Stimulated activated CD4-positive, alpha-beta T cell treated with anti-CD3 and anti-CD28 coated beads, Interleukin-2, amount 100 ng/mL, for 24 hours (primary cell): ENCODE measurements at places on chromosomes 6 and 20.
A peak's percentile ranks its signal among the peaks of the same experiment; 100 is the strongest.

GRCh38 chr6:47221565-47221964 lies 88.1 kb downstream of the TNFRSF21 start:
- DNase-seq: no peak

- DNase-seq: no peak
Observed at GRCh38 chr20:32447136-32448027, 89.3 kb downstream of the ASXL1 start.

DNA sequence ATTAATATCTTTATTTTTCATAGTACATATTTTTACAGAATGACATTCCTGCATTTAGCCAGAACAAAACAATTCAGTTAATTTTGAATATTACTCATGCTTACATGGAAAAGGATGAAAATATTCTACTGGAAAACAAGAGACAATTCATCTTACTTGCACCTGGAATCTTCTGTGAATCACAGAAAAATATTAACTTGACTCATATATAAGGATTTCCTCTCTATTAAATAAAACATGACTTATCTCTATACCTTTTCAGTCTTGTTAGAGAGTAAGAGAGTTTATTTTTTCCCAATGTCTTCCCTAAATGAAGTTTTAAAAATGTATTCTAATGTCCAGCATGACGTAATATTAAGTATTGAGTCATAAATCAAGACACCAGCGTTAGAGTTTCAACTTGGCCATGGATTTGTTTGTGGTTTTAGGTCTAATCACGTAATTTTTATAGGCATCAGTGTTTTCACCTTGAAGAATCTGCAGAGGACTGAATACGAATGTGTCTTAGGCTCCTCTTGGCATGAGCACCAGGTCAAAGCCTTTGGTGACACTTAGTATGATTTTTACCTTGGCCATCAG lies 445.1 kb upstream of the JAG1 start:
- no peak for DNase-seq

GRCh38 chr6:26205625-26206574 lies 118.7 kb downstream of the HFE start:
- DNase-seq: no peak

- DNase-seq: peak; percentile 82
Observed at GRCh38 chr20:50153500-50154377, at the start of gene PEDS1. Gene PEDS1 (minus strand): TSS chr20:50153723. CDS start chr20:50153637, 86 bp downstream.

- no peak for DNase-seq
Observed at GRCh38 chr20:39699166-39699725, 737.1 kb downstream of the DHX35 start.

DNA sequence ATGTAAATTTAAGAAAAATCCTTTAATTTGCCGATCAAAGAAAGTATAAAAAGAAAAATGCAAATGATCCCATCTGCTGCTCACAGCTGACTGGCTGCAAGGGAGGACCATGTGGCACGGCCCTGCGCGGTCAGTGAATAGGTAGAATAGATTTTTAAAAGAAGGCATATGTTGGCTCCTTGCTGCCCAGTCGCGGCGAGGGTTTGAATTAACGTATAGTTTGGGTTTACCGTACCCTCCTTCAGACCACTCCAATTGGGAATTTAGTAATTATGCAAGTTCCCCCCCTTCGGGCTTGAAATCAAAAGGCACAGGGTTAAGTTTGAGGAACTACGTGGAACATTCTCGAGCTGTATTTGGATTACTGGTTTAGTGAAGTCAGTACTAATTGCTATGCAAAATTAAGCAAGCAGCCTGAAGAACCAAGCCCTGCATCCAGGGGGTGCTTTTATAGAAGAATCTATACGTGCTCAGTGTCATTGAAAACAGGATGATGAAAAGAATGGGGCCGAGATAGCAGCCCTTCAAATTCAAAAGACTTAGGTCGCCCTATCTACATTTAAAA lies 1.1 kb upstream of the BEND3 start:
- peak; percentile 18 for DNase-seq

GRCh38 chr20:63697357-63697867 lies 960 bp downstream of the TNFRSF6B start:
- DNase-seq: no peak

DNA sequence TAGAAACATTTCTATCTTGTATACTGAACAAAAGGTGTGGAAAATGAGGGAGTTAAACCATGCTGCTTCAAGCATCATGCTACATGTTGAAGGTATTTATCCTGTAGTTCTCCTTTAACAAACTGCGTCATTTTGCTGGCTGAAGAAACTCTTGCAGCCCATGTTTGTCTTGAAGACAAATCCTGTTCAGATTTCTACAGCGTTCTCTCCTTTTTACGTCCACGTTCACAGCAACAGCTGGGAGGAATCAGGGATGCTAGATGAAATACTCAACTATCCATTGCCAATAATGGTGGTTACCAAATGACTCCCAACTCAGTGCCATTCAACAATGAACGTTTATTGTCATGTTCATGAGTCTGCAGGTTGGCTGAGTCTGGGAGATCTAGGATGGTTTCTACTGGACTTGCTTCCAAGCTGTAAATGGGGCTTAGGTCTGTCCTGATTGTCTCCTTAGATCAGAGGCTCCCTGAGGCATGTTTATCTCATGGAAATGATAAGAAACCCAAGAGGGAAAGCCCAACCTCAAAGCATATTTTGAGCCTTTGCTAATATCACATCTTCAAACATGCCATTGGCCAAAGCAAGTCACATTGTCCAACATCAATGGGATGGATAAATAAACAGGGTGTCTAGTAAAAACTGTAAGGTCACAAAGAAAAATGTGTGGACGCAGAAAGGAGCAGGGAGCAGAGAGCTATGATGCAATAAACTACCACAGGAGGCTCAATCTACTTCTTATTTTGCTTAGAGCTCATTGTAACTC lies 2.7 kb upstream of the PLCB1 start:
- no peak for DNase-seq

- no peak for DNase-seq
Observed at GRCh38 chr6:146868671-146869209, 270.0 kb downstream of the ADGB start.

GRCh38 chr6:138862456-138862855 lies 66.6 kb downstream of the ECT2L start:
- no peak for DNase-seq

GRCh38 chr6:56772737-56773184 lies 130.1 kb upstream of the DST start:
- no peak for DNase-seq

- no peak for DNase-seq
Observed at GRCh38 chr6:70303034-70303525, at the start of gene COL9A1. Gene COL9A1 (minus strand): TSS chr6:70303084. CDS start chr6:70302924, 160 bp downstream.

DNA sequence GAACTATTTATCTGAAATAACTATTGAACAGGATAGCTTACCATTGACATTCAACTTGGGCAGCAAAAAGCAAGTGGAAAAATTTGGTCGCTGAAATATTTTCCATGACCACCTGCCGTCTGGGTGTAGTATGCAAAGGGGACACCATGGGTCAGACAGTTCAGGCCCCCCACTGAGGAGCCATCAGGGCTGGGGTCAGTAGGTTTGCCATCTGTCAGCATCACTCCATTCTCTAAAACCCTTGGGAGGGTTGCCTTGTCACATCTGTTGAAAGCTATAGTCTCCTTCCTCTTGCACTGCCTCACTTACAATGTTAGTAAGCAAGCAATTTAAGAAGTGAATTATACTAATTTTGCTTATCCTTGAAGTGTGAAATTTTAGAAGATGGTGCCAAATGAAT lies 44.9 kb downstream of the NRN1 start:
- no peak for DNase-seq

DNA sequence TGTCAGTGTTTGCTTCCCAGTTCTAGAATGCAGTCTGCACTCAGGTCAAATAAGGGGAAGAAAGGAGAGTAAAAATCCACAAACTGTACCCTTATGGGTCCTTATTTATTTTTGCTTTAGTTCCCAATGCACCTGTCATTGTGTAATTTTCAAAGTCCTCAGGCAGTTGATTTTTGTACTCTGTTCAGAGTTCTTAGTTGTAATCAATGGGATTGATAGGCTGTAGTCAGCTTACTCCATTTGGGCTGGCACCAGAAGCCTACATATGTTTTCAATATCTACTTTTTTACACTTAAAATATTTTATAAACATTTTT lies 18.6 kb downstream of the AIG1 start:
- no peak for DNase-seq

DNA sequence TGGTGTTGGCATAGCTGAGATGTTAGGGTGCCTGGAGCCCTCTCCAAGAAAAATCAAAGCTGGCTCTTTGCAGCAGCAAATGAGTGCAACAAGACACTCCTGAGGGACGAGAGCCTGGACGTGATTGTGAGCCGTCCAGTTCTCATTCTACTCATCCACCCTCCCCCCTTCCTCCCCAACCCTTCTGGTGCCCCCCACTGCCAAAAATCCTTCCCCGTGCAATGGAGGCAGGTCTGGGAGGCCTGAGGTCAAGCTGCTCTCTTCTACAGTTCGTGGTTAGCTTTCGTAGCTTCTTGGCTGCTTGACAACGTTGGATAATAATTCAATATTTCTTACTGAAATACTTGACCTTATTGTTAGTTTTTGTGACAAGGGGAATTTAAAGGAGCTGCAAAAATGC lies 185.3 kb upstream of the SUPT3H start:
- DNase-seq: no peak

GRCh38 chr20:62782893-62783278 lies 13.4 kb upstream of the MRGBP start:
- DNase-seq: no peak

DNA sequence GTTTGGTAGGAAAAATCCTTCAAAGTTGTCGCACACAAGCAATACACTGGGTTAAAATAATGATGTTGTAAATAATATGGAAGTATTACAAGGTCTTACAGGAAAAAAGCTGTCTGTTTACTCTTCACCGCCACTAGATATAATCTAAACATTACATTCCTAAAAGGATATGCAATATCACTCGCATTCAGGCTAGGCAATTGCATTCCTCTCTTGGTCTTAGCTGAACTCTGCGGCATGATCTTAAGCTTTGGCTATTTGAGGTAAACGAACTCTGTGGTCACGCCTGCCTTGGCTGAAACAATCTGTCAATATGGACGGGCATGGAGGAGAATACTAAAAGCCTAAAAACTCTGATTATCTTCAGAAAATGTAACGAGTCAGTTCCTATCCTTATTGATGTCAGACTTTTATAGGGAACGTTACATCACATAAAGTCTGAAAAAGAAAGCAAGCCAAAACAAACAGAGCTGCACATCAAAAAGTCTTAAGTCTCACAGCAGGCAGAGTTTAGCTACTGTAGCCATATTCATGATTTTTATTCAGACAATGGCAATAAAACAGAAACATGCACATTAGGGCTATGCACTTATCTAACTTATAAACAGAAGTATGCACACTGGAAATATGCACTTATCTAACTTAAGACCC lies 30.8 kb upstream of the FILIP1 start:
- DNase-seq: no peak

- no peak for DNase-seq
Observed at GRCh38 chr6:106733386-106733785, 104.0 kb downstream of the QRSL1 start.

GRCh38 chr20:40503119-40503518 lies 185.9 kb downstream of the MAFB start:
- no peak for DNase-seq

- DNase-seq: no peak
Observed at GRCh38 chr20:3705491-3705969, 6.9 kb downstream of the SIGLEC1 start.

DNA sequence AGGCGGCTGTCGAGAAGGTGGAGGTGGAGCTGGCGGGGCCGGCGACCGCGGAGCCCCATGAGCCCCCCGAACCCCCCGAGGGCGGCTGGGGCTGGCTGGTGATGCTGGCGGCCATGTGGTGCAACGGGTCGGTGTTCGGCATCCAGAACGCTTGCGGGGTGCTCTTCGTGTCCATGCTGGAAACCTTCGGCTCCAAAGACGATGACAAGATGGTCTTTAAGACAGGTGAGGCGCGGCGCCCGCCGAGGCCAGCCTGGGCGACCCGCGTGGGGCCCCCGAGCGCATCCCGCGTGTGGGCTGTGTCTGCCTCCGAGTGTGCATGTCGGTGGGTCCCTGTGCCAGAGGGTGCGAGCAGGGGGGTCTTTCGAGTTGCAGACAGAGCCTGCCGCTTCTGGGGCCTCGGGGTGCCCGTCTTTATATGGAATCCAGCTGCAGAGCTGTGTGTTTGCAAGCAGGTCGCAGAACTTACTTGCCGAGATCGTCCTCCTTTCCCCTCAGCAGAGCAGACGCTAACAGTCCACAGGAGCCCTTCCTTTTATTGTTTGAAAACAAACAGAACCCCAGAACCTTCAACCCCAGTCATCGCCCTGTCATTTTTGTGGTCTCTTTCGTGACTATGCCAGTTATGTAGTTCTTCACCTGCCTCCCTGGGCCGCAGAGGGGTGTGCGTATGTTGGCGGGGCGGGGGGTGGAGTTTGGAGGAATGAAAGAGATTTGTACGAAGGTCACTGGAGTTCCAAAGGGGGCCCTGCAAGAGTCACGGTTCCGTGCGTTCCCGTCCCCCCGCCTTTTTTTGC lies 766 bp downstream of the SLC16A10 start:
- DNase-seq: peak; percentile 73

- DNase-seq: peak; percentile 34
Observed at GRCh38 chr6:89239338-89239737, 22.2 kb upstream of the GABRR1 start.

- no peak for DNase-seq
Observed at GRCh38 chr6:82951389-82951788, 114.3 kb downstream of the UBE3D start.

DNA sequence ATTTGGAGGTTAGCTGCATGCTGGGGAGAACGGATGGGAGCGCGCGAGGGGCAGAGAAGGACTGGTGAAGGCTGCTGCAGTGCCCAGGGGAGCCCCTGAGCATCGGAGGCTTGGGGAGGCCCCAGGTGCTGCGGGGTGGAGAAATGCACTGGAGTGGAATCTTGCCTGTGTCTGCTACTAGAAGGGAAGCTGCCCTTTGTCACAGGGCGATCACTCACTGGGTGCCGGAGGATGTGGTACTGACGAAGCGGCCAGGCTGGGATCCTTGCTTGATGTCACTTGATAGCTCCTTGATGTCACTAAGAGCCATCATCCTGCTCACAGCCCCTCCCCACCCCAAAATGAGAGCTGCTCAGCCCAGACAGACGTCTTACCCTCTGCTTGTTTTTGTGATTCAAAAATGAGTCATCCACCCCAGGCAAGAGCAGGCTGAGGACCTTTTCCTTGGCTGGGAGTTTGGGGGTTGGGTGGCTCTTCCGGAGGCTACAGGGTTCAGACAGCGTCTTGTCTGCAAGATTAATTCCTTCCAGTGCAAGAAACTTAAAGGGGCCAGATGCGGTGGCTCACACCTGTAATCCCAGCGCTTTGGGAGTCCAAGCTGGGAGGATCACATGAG lies 62.6 kb upstream of the PMEPA1 start:
- DNase-seq: no peak

- no peak for DNase-seq
Observed at GRCh38 chr6:13275435-13275989, 52.8 kb downstream of the TBC1D7 start.

DNA sequence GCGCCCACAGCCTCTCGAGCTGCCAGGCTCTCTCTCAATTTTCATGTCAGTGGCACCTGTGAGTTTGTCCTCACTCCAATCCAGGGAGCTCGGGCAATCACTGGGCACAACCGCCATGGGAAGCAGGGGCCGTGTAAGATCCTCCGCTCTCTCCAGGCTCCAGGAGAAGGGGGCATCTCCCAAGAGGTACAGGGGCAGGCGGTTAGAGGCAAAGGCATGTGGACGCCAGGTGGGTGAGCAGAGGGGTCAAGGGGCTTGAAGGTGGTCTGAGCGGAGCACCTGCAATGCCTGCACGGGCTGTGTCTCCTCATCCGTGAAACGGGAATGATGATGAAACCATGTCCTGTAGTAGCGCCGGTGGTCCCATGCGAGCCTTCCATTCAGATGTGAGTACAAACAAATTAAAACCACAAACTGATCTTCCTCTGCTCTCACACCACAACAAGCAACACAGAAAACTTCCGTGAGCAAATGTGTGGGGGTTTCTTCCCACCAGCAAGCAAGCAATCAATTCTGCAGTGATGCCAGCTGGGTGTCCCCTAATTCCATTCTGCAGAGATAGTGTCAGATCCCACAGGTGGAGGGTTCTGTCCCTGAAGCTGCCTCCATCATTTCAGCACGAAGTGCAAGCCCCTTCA lies 222.5 kb upstream of the PMEPA1 start:
- DNase-seq: no peak
